ENCODE measurements at places on chromosomes 11 and 22.

- no peak for DNase-seq
Measured at GRCh38 chr11:67352546-67353316, 615 bp downstream of the POLD4 start.

- DNase-seq, result no peak
Measured at GRCh38 chr11:68582416-68583040, 101.8 kb upstream of the GAL start.

- DNase-seq, result no peak
Measured at GRCh38 chr11:23111527-23111926, 251.3 kb upstream of the CCDC179 start.

GRCh38 chr22:31723723-31724122 is 26.2 kb downstream of the PRR14L start:
- no peak for DNase-seq

DNA sequence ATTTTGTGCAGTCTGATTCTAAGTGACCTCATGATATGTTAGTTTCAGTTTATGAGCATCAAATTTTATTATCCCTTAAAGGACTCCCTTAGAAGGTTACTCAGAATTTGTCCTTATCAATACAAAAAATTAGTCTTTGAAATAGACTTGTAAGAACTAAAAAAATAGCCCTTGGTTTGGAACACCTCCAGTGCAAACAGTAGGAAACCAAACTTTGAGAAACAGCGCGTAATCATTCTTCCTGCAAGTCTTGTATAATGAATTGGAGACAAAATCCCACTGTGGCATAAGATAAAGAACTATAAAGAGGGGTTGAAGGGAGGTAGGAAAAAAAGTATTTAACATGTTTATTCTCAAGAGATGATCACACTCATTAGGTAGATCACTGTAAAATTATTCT is 10.8 kb upstream of the MSANTD4 start:
- no peak for DNase-seq

- no peak for DNase-seq
Measured at GRCh38 chr11:100970283-100971164, 159.1 kb downstream of the PGR start.

DNA sequence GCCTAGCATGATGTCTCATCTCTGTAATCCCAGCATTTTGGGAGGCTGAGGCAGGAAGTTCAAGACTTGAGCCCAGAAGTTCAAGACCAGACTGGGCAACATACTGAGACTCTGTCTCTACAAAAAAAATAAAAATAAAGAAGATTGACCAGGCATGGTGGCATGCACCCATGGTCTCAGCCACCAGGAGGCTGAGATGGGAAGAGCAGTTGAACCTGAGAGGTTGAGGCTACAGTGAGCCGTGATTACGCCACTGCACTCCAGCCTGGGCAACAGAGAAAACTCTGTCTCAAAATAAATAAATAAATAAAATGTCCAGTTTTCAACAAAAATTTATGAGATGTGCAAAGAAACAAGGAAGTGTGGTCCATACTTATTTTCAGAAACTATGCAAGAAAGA is 28.3 kb downstream of the EFCAB6 start:
- no peak for DNase-seq

DNA sequence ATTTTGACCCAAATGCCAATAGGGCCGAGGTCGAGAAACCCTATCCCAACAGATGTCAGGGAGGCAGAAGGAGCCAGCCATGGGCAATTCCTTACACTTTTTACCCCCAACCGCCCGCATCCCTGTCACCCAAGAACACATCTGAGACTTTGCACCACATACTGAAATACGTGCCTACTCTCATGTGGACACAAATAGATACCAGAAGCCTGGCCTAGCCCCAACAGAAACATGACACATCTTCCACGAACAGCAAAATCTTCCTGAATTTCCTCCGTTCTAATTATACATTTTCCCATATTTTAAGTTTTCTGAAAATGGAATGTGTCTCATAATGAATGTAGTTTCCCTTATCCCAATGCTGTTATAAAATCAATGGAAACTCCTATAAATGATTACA is 64.7 kb downstream of the SLC1A2 start:
- DNase-seq, result no peak

DNA sequence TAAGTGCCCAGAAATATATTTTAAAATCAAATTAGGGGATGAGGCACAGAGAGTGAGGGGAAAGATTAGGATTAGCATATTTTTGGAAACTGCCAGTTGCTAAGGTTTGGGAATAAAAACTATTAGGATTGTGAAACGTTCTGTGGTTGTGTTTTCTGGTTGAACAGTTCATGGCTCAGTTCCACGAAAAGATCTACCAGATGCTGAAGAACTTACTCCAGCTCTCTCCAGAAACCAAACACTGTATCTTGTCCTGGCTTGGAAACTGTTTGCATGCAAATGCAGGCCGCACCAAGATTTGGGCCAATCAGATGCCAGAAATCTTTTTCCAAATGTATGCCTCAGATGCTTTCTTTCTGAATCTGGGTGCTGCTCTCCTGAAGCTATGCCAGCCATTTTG is 15.3 kb downstream of the UBE4A start:
- no peak for DNase-seq

DNA sequence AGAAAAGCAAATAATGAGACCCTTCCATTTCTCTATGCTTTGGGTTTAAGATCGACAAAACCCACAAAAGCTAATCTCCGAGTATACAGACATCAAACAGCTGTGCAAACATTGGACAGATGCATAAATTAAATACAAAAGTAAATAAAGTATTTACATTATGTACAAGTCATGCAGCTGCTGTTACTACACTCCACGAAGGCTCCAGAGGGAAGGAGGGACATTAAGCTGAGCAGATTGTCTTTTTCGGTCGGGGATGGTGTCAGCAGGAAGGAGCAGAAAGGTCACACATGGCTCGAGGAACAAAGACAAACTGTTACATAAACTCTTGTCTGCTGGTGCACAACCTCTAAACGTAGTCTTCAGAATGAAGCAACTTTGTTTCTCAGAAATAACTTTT is 88.8 kb upstream of the BARX2 start:
- DNase-seq, result no peak

- DNase-seq, result no peak
Measured at GRCh38 chr22:39139933-39140332, 12.5 kb downstream of the CBX7 start.

DNA sequence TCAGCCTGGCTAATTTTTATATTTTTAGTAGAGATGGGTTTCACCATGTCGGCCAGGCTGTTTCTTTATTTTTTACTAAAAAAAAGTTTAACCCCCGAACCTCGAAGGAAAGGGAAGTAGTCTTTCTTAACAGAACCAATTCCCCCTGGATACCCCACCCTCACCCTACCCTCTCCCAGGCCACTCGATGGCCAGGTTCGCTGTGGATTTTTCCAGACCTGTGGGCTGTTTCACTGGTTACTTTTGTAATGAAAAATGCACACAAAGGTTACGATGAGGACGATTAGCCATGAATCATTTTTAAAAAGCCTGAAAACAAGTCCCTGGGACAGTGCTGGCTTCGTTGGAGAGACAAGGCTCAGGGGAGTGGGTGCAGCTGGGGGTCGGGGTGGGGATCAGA is 2.5 kb downstream of the TSPO start:
- DNase-seq, result no peak

GRCh38 chr11:293852-294661 is 5.1 kb downstream of the PGGHG start:
- no peak for DNase-seq

DNA sequence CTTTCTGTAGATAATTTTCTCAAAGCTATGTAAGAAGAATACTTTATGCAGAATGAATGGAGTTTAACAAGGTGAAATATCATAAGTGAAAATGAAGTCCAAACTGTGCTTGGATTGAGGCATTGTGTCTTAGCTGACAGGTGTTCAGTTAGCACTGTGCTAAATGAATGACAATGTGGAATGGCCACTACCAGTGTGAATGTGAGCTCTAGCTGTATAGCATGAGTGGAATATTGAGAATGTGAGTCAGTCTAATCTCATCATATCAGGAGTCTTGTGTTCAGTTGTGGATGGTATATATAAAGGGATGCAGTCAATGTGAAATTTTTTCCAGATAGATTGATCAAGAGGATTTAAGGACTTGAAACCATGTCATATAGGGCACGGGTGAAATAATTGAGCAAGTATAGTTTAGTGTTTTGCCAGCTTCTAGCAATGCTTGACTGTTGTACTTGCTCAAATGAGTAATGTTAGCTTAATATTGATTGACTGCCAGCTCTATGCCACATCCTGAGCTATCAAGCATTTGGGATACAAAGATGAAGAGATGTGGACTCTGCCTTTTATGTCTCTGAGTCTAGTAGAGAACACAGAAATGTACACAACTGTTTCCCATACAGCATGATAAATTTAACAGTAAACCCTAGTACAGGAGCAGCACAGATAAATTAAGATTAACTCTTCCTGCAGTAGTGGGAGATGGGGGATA is 10.6 kb upstream of the RAG2 start:
- DNase-seq, result no peak

GRCh38 chr11:72239849-72240460 is 4.0 kb downstream of the PHOX2A start:
- DNase-seq, result no peak

DNA sequence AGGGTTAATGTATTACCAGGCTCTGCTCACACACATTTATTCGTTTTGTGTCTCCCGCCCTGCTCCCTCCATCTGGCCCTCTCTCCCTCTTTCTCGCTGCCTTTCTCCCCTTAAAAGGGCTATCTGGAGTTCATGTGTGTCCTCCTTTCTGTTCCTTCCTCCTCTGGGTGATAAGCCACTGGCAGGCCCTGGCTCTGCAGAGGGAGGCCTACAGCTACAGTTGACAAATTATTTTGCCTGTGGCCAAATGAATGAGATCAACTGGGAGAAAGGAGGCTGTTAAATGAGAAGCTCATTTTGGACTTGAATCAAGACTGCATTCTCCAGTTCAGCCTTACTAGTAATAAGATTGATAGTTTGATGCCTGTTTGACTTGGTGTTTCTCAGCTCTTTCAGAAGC is 17.5 kb upstream of the OPCML start:
- no peak for DNase-seq

- DNase-seq, result peak; percentile 61
Measured at GRCh38 chr11:72482211-72482812, 48.0 kb upstream of the CLPB start.

DNA sequence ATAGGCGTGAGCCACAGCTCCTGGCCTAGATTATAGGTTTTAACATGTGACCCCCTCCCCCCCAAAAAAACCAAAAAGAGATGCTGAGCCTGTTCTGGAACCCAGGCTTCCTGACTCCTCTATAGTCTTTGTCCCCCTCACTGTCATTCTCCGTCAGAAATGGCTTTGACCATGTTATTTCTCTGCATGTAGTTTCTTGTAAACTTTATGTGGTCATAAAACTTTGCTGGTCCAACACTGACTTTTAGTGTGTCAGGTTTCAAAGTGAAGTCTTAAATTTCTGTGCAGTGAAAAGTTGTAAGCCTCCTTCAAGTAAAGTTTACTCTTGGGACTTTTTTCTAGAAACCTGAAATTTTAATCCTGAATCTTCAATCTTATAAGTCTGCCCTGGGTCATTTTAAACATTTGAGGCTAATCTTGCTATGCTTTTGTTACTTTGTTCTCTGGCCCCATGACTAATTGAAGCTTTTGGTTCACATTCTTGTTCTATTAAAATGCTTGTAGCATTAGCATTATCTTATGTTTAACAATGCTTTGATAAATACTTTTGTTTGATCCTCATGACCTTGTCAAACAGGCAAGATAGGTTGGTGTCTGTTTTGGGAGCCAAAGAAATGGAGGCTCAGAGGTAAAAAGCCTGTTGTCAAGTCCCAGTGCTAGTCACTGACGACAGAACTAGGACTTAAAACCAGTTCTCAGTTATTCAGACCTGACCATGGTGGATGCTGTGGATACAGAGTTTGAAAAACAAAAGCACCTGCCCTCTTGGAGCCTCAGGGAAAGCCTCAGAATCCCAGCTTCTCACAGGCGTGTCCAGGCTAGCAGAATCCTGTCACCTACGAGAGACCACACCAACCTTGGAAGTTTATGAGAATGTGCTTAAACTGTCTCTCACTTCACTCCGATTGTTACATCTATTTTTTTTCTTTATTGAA is 87.7 kb upstream of the HORMAD2 start:
- no peak for DNase-seq

DNA sequence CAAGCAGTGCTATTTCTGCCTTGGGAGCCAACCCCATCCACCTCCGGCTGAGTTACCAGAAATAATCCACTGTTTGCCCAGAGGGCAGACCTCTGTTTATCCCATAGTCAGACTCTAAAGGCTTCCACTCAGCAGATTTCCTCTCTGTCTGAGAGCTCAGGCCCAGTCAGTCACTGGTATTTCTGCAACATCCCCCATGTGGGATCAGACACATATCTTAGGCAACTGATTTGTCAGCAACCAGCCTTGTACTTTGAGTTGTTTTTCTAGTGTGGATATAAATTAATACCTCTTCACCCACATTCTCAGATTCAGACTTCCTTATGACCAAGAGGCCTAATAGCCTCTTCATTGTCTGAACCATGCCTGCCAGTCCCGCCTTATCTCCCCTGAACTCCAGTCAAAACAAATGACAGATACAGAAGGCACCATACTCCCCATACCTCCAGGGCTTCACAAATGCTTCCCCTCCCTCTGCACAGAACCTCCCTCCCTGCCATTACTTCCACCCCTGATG is 193.6 kb downstream of the FAM76B start:
- DNase-seq, result no peak

- no peak for DNase-seq
Measured at GRCh38 chr22:43110927-43111623, 525 bp downstream of the BIK start.

- DNase-seq, result no peak
Measured at GRCh38 chr22:31262312-31263133, 29.8 kb downstream of the PIK3IP1 start.

DNA sequence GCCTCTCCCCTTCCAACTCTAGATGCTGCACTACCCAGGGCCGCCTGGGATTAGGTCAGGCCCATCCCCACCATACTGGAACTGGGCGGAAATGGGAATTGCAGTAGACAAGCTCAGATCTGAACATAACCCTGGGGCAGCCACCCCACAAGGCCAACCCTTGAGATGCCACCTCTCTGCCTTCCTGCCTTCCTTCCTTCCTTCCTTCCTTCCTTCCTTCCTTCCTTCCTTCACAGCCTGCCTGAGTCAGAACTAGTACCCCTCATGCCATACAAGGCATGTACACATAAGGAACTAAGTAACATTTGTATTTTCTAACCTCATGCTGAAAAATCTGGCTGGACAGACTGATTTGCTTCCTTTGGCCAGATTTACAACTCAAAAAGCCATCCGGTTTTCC is 28.0 kb downstream of the SHISAL1 start:
- no peak for DNase-seq

DNA sequence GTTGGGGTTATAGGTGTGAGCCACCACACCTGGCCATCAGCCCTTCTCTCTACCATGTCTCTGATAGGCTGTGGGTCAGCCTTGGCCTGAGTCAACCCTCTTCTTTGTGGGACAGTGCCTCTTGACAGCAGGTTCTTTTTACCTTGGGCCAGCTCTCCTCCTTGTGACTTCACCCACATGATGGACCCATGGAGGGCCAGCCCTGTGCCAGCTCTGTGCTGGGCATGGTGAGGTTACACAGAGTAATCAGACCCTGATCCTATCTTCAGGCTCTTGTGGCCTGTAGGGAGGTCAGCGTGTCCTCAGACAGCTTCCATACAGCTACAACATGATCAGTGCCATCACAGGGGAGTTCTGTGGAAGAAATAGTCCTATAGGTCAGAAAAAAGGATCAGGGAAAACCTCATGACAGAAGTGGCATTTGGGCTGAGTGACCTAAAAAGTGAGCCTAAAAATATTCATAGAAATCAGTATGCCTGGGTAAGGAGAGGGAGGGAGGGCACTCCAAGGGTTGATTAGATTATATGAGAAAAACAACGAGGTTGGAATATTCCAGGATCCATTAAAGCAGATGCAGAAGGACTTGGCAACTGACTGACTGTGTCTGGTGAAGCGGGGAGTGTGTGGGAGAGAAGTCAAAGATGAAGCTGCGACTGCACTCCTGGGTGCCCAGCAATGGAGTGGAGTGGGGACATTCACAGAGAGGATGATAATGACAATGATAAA is 17.1 kb downstream of the OTOG start:
- no peak for DNase-seq
